ENCODE measurements at places on chromosomes 2 and 18.

DNA sequence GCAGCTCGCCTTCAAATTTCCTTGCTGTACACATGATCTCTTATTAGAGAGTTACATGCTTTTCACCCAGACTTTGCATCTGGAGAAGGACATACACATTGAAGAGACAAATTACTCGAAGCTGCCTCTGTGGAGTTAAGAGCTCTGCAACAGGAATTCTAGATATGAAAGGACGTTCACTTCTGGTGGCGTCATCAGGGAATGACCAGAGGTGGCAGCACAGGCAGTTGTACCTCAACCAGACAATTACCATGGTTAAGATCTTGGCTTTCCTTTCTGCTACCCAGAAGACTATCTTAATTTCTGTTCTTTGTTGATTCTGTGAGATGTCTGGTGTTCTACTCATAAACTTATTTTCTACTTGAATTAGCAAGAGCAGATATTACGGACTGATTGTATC is 39.1 kb upstream of the MC4R start:
- no peak for DNase-seq

DNA sequence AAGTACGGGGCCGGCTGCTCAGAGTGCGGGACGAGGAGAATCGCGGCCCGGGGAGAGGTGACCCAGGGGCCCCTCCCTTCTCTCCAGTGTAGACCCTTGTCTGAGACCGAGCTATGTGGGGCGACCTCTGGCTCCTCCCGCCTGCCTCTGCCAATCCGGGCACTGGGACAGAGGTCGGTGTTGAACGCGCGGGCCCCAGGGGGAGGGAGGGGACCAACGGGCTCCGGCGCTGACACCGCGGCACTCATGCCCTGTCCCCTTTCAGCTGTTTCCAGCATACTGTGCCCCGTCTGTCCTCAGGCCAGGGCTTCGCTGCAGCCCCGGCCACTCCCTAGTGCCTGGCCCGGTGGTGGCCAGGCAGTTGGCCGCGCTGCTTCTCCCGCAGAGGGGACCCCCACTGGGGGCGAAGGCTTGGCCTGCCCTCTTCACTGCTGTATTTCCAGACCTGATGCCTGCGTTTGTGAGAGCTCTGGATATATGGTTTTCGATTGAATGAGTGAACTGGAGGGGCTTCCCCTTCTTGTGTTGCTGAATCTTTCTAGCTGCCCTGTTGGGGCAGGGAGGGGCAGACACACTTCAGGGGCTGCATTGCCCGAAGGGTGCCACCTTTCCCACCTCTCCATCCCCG is 809 bp downstream of the DBI start:
- DNase-seq: no peak

DNA sequence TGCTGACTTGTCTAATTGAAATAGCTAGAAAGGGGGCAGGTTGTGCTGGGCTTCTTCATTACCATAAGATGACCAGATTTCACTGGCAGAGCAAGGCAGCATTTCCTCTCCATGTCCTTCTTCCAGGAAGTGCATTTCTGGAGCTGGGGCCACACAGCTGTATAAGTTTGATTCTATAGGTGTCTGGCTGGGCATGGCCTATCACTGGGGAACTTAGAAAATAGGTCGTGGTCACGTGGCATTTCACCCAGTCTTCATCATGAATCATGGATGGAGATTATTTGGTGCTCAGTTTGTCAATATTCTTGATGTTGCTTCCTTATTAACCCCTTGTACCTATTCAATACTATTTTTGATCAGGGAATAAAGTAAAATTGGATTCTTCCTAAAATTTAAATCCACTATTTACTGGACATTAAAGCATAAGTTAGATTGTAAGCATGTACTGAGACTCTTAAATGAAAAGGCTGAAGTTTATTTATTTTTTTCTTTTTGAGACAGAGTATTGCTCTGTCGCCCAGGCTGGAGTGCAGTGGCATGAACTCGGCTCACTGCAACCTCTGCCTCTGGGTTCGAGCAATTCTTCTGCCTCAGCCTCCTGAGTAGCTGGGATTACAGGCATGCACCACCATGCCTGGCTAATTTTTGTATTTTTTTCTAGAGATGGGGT is 49.5 kb upstream of the TMEM87B start:
- DNase-seq: no peak

GRCh38 chr2:111194835-111195621 is 74.3 kb downstream of the BCL2L11 start:
- DNase-seq: no peak

GRCh38 chr2:60554074-60554645 is 706 bp upstream of the BCL11A start:
- DNase-seq: no peak

DNA sequence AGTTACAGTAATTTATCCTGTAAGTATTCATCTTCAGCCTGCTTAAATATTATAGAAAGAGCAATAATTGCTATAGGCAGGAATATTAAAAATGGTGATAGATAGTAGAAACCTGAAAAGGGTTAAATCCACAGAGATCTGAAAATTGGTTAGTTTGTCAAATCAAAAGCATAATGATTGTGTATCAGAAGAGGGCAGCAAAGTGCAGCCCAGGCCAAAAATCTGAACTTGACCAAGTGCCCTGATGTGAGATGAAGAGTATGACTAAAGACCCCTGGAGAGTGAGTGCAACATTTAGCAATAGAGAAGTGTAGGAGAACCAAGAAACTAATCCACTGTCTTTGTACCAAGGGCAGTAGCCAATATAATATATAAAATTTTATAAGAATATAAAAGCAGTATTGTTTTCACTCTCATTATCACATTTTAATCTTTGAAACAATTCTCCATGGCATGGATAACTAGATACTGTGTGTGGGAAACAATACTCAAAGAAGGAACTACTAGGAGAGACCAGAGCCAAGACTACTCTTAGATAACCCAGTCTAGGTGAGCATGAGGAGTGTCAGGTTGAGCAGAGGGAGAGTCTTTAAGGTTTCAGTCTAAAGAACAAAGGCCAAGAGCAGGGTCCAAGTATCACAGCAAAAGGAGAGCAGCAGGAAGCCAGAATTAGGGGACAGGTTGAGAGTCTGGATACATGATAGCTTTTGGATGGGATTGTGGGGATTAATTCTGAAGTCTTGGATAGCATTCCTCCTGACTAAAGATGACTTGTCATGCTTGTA is 148.7 kb downstream of the CALCRL start:
- DNase-seq: no peak

Measured in AG09319 (cell line).